ENCODE measurements at places on chromosomes 1 and 21.

GRCh38 chr1:216140730-216141524 lies 282.3 kb downstream of the USH2A start:
- DNase-seq: no peak

- peak; percentile 56 for DNase-seq
These were observed 8.6 kb downstream of the SLC2A1 start for GRCh38 chr1:42950116-42950481.

- peak; percentile 10 for DNase-seq
These were observed 60.0 kb upstream of the NTPCR start for GRCh38 chr1:232890340-232890943.

GRCh38 chr1:219731771-219732170 lies 118.9 kb upstream of the ZC3H11B start:
- DNase-seq: no peak

- DNase-seq: no peak
These were observed 5.9 kb downstream of the VSIG8 start for GRCh38 chr1:159856576-159856975.

- no peak for DNase-seq
These were observed 2.3 kb downstream of the VASH2 start for GRCh38 chr1:212952641-212952976.

DNA sequence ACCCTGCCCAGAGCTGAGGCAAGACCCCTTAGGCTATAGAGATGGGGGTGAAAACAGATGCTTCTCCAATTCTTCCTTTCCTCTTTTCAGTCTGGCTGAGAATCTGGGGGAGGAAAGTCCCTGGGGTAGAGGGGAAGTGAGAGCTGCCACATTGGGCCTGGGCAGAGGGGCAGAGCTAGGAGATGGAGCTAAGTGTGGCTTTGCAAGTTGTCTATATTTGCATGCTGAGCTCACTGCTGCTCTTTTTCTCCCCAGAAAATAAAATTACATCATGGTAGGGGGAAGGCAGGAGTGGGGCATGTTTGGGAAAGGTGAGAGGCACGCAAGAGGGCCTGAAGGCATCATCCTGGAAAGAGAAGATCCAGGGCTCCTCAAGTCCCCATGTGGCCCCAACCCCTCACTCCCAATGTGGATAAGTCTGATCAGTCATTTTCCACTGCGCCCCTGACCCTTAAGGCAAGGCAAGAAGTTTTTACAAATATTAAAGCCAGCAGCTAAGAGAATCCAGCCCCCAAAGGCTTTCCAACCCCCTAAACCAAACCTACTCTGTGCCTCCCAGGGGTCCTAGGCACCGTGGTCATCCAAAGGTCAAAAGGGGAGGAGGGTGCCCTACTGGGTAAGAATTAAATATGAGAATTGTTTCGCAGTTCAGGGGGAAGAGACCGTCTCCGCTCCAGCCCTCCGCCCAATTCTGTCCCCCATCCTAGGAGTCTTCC lies 500 bp upstream of the PEA15 start:
- no peak for DNase-seq

DNA sequence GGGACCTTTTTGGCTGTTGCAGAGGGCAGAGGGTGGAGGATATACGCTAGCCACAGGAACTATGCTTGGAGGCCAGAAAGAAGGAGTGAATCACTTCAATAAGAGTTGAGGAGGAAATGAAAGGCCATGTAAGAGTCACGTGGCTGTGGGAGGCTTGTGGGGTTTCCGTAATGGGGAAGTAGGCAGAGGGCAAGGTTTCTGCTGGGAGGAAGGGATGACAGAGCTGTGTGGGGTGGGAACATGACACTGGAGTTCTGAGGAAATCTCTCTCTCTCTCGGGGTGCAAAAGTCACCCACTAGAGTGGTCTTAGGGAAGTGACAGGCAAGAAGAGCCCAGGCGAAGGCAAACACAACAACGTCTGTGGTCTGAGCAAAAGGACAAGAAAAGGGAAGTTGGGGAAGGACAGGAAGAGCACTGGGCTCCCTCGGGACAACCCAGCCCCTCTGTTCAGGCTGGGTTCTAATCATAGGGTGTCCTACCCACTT lies 3.9 kb upstream of the CD1C start:
- DNase-seq: no peak

DNA sequence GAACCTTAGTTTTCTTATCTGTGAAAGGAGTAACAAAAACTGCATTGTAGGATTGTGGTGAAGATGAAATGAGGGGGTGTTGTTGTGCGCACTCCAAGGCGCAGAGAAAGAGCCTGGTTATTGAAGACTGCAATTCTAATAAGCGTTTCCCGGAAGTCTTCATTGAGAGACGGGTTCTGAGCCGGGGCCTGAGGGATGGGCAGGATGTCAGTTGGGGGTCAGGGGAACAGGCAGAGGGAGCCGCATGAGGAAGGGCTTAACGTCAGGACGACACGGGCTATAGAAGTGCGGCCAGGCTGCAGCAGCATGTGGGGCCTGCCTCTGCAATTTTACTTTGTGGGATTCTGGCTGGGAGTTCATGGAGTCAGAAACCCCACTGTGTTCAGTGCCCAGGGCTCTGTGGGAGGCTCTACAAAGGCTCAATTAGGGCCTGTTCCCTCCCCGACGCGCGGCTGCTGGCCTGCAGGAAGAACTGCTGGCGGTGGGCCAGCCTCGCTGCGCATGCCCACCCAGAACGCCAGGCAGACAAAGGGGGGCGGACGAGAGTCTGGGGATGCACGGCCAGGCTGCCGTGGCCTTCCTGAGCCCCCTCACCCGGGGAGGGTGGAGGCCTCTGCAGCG lies 20.7 kb downstream of the TRIM62 start:
- peak; percentile 27 for DNase-seq

GRCh38 chr1:65090406-65090805 lies 57.6 kb upstream of the AK4 start:
- DNase-seq: peak; percentile 36

- DNase-seq: no peak
These were observed 4.3 kb downstream of the RNASEL start for GRCh38 chr1:182584746-182585145.

GRCh38 chr1:20476265-20477038 lies 9.6 kb downstream of the CAMK2N1 start:
- DNase-seq: peak; percentile 62

- DNase-seq: peak; percentile 90
These were observed 89.7 kb downstream of the PBX1 start for GRCh38 chr1:164648636-164649035.

- no peak for DNase-seq
These were observed 6.0 kb upstream of the SDC3 start for GRCh38 chr1:30914587-30914922.

- DNase-seq: no peak
These were observed 5.4 kb upstream of the NBPF1 start for GRCh38 chr1:16618719-16619118.

DNA sequence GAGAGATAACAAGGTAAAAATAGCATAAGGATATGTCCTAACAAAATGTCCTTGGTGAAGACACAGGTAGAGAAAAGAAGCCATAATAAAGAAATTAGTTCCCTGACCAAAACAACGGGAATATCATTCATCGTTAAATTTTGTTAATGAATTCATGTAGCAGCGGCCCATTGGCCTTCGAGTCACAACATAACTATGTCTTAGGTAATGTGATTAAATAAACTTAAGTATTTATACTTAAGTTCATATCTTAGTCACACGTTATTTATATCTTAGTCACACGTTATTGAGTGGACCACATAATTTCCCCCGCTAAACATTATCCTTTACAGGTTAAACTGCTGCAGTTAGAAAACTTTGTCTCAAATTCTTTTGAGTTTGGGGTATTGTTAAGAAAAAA lies 1.2 kb downstream of the NEXN start:
- DNase-seq: peak; percentile 81

DNA sequence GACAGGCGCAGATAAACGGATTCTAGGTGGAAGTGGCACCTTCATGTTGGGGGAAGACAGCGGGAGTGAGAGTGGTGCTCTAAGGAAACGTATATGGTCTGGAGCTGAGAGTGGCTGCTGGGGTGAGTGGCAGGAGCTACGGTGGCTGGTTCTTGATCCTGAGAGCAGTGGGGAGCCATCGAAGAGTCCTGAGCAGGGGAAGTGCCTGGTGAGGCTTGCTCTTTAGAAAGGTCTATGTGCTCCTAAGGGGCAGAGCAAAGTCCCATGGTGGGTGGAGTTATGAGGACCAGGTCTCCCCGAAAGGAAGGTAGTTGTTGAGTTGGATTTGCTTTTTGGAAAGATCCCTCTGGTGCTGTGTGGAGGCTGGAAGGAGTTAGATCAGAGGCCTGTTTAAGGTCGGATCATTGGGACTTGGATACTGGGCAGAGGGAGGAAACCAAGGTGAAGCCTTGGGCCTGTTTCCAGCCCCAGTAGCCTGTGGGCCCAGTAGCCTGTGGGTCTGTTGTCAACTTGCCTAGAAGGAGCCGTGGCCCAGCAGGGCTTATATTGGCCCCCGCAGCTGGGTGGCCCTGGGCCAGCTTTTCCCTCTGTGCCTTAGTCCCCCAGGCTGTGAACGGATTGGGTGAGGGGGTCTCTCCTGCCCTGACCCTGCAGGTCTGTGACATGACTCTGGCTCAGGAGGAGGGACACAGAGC lies 33.0 kb downstream of the ACOT11 start:
- no peak for DNase-seq

DNA sequence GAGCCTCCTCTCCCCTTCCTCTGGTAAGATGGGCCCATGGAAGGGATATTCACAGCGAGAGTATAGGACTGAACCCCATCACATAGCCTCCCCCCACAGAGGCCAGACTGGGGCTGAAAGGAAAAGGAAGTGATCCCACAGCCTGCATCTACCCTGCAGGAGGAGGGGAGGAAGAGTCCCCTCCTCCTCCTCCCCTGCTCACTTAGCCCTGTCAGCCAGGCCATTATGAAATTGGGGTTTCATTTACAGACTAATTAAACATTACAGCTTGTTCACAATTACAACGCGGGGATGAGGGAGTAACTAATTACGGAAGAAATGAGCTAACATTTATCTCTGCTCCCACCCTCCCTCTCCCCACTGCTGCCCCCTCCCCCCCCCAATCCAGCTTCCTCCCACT lies 25.4 kb downstream of the DMAP1 start:
- DNase-seq: no peak

GRCh38 chr1:31505911-31506497 lies 70.3 kb upstream of the TINAGL1 start:
- peak; percentile 24 for DNase-seq

DNA sequence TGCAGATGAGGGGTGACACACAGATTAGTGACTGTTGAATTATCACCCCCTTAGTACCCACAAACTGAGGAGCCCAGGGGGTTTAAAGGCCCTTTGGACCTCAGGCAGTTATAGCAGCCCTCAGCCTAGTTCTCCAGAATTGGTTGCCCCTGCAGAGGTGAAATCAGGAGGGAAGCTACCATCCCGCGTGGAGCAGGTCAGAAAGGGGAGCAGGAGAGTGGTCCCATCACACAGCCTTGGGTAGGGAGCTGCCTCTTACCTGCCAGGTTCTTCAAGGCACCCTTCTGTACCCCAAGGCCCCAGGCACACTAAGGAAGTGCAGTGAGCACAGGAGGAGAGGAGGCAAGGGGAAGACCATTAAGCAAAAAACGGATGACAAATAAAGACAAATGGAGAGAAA lies 121.2 kb upstream of the TNR start:
- DNase-seq: no peak

GRCh38 chr21:21907271-21907670 lies 909.1 kb downstream of the NCAM2 start:
- DNase-seq: no peak

DNA sequence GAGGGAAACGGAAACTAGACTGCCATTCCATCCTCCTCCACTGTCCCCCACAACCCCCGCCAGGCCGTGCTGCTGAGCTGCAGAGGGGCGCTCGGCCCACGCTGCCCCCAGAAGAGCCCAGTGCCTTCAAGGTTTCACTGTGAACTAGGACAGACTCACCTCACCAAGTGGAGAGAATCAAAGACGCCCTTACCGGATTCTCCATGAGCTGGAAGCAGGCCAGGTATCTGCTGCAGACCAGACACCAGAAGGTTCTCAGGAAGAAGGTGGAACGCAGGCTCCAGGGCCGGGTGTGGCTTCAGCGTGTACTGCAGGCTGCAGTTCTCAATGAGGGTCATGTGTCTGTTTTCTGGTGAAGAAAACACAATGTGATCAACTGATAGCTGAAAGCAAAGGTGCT lies 30.6 kb downstream of the NPHP4 start:
- DNase-seq: no peak

DNA sequence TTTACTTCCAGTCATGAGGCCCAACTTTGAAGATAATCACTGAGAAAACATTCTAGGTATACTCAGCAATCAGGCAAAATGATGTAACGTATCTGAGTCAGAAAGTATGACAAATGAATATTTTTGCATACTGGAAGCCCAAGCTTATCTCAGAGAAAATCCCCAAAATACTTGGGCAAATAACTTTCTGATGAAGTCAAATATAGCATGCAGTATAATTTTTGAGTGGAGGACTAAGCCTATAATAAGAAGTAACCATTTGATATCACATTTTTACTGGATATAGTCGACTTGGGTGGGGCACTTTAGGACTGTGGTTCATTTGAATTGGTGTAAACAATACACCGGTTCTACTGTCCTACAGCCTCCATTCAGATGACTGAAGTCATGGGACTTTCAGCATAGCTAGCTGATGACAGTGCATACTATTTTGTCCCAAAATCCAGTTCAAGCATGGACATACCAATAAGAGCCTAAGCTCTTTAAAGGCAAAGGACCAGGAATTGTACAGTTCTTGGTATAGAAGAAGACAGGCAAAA lies 2.3 kb upstream of the GADD45A start:
- peak; percentile 92 for DNase-seq

- no peak for DNase-seq
These were observed 871 bp downstream of the TUFT1 start for GRCh38 chr1:151540982-151541377.

GRCh38 chr1:20322081-20322824 lies 31.6 kb downstream of the VWA5B1 start:
- no peak for DNase-seq

DNA sequence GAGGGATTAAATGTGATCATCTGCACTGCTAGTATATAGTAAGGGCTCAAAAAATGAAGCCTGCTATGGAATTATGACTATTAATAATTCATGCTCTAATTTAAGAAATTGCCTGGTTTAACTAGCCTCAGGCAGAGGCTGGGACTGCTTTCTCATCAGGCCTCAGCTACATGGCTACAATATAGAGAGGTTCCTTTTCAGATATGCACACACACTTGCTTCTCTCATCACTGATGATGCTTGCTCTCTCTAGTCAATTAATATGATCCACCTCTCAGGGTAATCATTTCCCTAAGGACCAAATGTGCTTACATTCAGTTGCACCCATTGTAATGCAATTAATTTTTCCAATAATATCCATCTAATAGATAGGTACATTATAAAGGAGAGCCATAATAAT lies 324.9 kb upstream of the ST6GALNAC5 start:
- DNase-seq: no peak

- peak; percentile 23 for DNase-seq
These were observed at the start of gene WNT9A for GRCh38 chr1:227947676-227948492. Gene WNT9A, minus strand, starts transcription at chr1:227947932. Its CDS starts 45 bp downstream, at chr1:227947887.

- DNase-seq: peak; percentile 37
These were observed 395.4 kb upstream of the LRRC7 start for GRCh38 chr1:69172003-69173000.

DNA sequence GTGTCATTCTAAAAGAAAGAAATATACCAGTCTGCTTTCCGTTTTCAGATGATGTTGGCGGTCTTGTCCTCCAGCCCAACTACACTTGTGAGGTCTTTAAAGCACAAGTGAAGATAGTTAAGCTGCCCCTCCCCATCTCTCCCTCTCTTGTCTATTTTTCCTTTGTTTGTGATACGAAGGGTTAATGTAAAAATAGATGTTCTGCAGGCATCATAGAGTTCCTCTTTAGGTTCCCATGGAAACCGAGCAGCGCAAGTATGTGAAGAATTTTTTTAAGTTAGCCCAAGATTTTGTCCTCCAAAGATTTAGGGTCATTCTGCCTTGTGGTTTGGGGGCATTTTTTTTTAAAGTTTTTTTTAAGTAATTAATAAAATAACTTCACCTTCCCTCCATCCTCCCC lies 232.4 kb upstream of the AJAP1 start:
- no peak for DNase-seq

All from amniotic epithelial cell (primary cell).